Activated CD4-positive, alpha-beta memory T cell treated with anti-CD3 and anti-CD28 coated beads for 36 hours (primary cell): ENCODE measurements at places on chromosomes 6 and 20. TPM values are rescaled to one million over a fixed set of nuclear protein-coding genes. Genes with fewer than 3 reads are reported as not detected.

BEND6 gene
- not detected for total RNA-seq

LY6G6C gene
- total RNA-seq: not detected

- DNase-seq: peak; percentile 31
- peaks cover 78% of the 10 kb centered on the region for H3K4me1 ChIP-seq
- H3K36me3 ChIP-seq: peaks cover 2% of the 10 kb centered on the region
- no peak overlapping the region for H3K4me3 ChIP-seq
- peak overlapping the region; percentile 89 for H3K27ac ChIP-seq
Measured at GRCh38 chr6:6656287-6656686, 67.8 kb downstream of the LY86 start.

DNA sequence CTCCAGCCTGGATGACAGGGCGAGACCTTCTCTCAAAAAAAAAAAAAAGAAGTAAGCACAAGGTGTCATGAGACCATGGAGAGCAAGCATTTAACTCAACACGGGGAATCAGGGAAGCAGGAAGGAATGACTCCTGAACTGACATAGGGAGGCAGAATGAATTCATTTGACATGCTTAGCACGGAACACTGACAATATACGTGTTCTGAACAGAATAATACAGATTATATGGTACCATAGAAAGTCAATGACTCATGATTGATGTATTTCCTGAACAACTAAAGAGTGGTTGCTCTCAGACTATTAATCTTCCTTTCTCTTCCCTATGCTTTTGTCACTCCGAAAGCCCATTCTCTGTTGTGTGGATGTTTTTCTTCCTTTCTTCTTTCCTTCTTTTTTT, 20.7 kb upstream of the ASIP start:
- H3K36me3 ChIP-seq: no peaks in the 10 kb centered on the region
- no peak overlapping the region for H3K27ac ChIP-seq
- peaks cover 4% of the 10 kb centered on the region for H3K4me1 ChIP-seq
- peaks cover 10% of the 10 kb centered on the region for H3K27me3 ChIP-seq

- no peak overlapping the region for H3K4me3 ChIP-seq
- H3K36me3 ChIP-seq: no peaks in the 10 kb centered on the region
Measured at GRCh38 chr20:4730780-4731179, 9.1 kb downstream of the PRND start.

DNA sequence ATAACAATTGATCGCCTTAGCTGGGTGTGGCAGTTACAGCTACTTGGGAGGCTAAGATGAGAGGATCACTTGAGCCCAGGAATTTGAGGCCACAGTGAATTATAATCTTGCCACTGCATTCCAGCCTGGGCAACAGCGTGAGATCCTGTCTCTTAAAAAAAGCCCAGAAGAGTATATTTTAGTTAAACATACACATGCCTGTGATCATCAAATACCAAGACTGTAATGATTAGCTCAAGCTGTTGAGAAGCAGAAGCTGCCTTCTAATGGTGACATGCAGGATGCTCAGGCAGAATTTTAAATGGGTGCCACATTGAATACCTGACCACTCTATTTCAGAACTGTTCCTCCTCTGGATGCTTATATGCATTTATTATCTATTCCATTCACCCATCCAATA, 8.9 kb upstream of the TMEM14A start:
- no peak overlapping the region for H3K4me3 ChIP-seq
- no peak overlapping the region for H3K27ac ChIP-seq
- H3K4me1 ChIP-seq: no peaks in the 10 kb centered on the region
- no peak for DNase-seq
- H3K27me3 ChIP-seq: no peaks in the 10 kb centered on the region

DNA sequence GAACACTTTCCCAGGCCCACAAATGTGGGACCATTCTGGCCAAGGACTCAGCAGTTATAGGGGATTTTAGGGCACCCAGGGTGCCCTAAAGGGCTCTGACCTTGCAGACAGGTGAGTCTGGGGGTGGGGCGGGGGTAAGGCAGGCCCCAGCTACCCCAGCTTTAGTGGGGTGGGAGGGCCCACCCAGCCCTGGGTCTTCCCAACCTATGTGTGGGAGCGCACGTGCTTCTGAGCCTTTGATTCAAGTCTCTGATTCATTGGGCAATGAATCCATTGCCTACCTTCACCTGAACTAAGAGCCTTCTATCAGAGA, 958 bp downstream of the SERPINB1 start:
- peak overlapping the region; percentile 86 for H3K4me3 ChIP-seq
- no peaks in the 10 kb centered on the region for H3K27me3 ChIP-seq
- H3K27ac ChIP-seq: peak overlapping the region; percentile 59
- DNase-seq: no peak

GRCh38 chr6:13217206-13217905, 111.0 kb downstream of the TBC1D7 start:
- H3K27me3 ChIP-seq: peaks cover 5% of the 10 kb centered on the region
- DNase-seq: no peak
- H3K27ac ChIP-seq: no peak overlapping the region
- no peaks in the 10 kb centered on the region for H3K36me3 ChIP-seq
- H3K4me1 ChIP-seq: no peaks in the 10 kb centered on the region

DNA sequence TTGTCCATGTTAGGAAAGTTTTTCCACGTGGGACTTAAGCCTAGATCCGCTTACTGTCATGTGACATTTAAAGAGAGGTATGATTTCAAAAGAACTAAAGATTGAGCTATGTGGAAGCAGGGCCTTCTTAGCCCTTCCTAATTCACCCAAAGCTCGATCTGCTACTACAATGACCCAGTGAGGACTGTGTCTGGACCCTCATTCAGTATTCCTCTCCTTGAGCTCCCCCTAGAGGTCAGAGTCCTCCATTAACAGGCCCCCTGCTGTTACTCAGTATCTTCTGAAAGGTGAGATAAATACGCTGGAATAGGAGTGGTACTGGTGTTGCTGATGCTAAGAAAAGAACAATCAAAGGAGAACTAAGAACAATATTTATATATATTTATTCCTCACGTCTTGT, 414.0 kb downstream of the GJA1 start:
- no peak overlapping the region for H3K27ac ChIP-seq
- DNase-seq: peak; percentile 12
- H3K27me3 ChIP-seq: no peaks in the 10 kb centered on the region
- no peaks in the 10 kb centered on the region for H3K36me3 ChIP-seq

GRCh38 chr6:48429610-48430009, 318.6 kb upstream of the PTCHD4 start:
- no peak overlapping the region for H3K4me3 ChIP-seq
- no peak overlapping the region for H3K27ac ChIP-seq
- H3K36me3 ChIP-seq: no peaks in the 10 kb centered on the region
- no peaks in the 10 kb centered on the region for H3K27me3 ChIP-seq
- no peak for DNase-seq
- H3K4me1 ChIP-seq: no peaks in the 10 kb centered on the region

- no peaks in the 10 kb centered on the region for H3K4me1 ChIP-seq
- H3K36me3 ChIP-seq: no peaks in the 10 kb centered on the region
- H3K27me3 ChIP-seq: no peaks in the 10 kb centered on the region
Measured at GRCh38 chr20:19099596-19100545, 112.6 kb upstream of the SLC24A3 start.

DNA sequence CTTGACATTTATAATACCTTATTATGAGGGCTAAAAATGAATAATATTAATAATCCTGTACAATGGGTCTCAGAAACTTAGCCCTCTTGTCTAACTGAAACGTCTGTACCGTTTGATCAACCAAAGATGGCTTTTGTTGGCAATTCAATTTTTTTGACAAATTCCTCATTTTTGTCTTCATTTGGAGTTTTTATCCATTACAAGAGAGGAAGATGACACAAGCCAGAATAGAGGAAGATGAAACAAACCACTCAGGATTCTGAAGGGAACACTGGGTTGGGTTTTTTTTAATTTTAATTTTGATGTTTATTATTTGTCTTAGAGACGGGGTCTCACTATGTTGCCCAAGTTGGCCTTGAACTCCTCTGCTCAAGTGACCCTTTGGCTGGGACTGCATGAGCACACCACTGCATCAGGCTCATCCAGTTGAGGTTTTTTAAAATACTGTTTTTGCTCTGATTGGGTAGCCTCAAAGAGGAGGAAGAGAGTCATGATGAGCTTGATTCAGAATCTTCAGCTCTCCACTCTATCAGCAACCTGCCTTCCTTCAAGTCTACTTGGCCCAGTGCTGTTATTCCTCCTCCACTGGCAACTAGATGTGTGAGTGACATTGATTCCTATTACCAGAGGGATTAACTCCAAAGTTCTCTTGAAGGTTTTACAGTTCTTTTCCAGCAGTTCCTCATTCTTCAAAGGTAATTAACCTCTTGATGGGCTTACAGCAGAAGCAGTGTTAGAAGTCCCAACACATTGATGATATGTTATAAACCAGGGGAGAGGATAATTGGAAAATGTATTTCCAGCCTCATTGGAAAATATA, 71.3 kb downstream of the ATXN1 start:
- H3K27me3 ChIP-seq: no peaks in the 10 kb centered on the region
- H3K27ac ChIP-seq: peak overlapping the region; percentile 90
- peaks cover 92% of the 10 kb centered on the region for H3K4me1 ChIP-seq
- H3K36me3 ChIP-seq: peaks cover 6% of the 10 kb centered on the region

GRCh38 chr20:50920997-50921396, 10.2 kb downstream of the ADNP start:
- H3K27ac ChIP-seq: peak overlapping the region; percentile 49
- H3K4me3 ChIP-seq: no peak overlapping the region
- H3K36me3 ChIP-seq: peaks cover 20% of the 10 kb centered on the region
- H3K27me3 ChIP-seq: no peaks in the 10 kb centered on the region
- peaks cover 79% of the 10 kb centered on the region for H3K4me1 ChIP-seq
- DNase-seq: no peak

GRCh38 chr6:131717836-131718542, 7.2 kb upstream of the CTAGE9 start:
- no peak overlapping the region for H3K4me3 ChIP-seq
- H3K27me3 ChIP-seq: no peaks in the 10 kb centered on the region
- no peaks in the 10 kb centered on the region for H3K4me1 ChIP-seq
- no peak for DNase-seq
- H3K27ac ChIP-seq: no peak overlapping the region
